Suprapubic skin (tissue), 4 donors: ENCODE measurements at places on chromosomes 7 and 10. TPM values are rescaled to one million over a fixed set of nuclear protein-coding genes. Genes with fewer than 3 reads are reported as not detected.
A peak's percentile ranks its signal among the peaks of the same experiment; 100 is the strongest.

DNA sequence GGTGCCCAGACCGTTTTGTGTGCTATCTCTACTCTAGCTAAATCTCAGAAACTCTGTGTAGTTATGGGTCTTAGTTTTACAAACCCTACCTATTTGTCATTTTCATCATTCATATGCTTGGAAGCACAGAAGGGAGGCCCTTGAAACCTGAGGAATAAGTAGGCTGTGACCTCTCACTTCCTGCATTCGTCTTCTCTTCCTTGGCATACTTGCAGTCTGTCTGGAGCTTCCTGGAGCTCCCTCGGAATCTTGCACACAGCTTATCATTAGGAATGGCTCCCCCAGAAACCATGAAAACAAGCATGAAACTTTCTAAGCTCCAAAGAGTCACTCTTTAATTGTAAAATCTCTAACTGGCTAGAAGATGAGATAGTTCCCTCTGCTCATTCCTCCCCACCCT lies 376.9 kb upstream of the MYO3A start:
- H3K36me3 ChIP-seq, result no peaks in the 10 kb centered on the region
- no peaks in the 10 kb centered on the region for H3K4me1 ChIP-seq
- no peak overlapping the region for H3K27ac ChIP-seq

GRCh38 chr10:102888048-102888447 lies 18.8 kb downstream of the AS3MT start:
- H3K36me3 ChIP-seq, result peaks cover 6% of the 10 kb centered on the region
- no peak overlapping the region for H3K4me3 ChIP-seq
- no peaks in the 10 kb centered on the region for H3K27me3 ChIP-seq
- no peak for DNase-seq
- H3K4me1 ChIP-seq, result no peaks in the 10 kb centered on the region

DNA sequence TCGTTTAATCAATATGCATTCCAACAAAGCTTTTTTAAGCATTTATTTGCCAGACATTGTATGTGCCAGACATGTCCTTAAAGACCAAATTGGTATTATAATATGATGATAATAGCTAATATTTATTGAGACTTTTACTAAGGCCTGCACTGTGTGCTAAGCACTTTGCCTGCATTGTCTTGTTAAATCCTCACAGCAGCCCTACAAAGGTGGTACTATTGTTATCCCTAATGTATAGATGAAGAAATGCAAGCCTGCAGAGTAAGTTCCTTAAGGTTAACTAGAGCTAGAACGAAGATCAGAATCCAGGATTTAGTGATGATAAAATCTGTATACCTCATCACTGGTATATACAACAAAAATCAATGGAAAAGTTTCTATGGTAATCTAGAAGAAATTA lies 5.3 kb upstream of the CAPZA2 start:
- H3K4me3 ChIP-seq, result no peak overlapping the region
- no peaks in the 10 kb centered on the region for H3K36me3 ChIP-seq
- H3K4me1 ChIP-seq, result peaks cover 3% of the 10 kb centered on the region
- no peaks in the 10 kb centered on the region for H3K27me3 ChIP-seq

- H3K36me3 ChIP-seq, result peaks cover 21% of the 10 kb centered on the region
- H3K4me3 ChIP-seq, result no peak overlapping the region
- H3K4me1 ChIP-seq, result peaks cover 3% of the 10 kb centered on the region
- H3K27me3 ChIP-seq, result no peaks in the 10 kb centered on the region
Observed at GRCh38 chr10:11261687-11262493, 244.2 kb downstream of the CELF2 start.

GRCh38 chr10:74585231-74586087 lies 240.9 kb upstream of the KAT6B start:
- H3K4me3 ChIP-seq, result peak overlapping the region; percentile 10
- peaks cover 55% of the 10 kb centered on the region for H3K4me1 ChIP-seq
- H3K27ac ChIP-seq, result peak overlapping the region; percentile 74
- no peak for DNase-seq
- no peaks in the 10 kb centered on the region for H3K36me3 ChIP-seq
- no peaks in the 10 kb centered on the region for H3K27me3 ChIP-seq

The AKR1C2 gene
- total RNA-seq, result 7.2 TPM

DNA sequence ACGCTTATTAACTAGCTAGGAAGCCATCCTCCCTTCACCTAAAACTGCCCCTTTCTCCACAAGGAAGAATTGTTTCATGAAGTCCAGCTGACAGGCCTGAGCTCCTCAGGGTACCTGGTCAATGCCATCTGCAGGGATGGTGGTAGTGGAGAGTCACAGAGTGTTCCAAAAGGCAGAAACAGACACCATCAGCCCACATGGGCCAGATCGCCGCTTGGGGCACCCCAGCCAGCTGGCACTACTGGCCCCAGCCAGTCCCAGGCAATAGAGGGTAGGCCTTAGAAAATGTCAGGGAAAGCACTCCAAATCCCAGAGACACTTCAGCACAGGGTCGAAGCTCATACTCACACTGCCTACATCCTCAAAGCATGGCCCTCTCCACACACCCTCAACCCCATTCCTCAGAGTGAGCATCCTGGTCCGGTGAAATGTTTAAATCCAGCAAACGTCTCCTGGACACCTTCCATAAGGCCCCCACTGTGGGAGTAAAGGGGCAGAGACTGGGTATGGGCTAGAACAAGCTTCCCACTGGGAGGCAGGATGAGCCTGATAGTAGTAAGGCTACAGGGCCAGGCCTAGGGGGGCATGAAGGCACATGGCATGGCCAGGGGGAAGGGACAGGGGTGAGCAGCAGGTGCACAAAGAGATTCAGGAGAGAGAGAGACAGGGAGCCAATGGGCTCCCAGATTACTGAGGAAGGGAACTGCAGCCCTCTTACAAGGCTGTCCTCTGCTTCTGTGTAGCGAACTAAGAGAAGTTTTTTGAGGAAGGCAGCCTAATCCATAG lies 1.9 kb downstream of the LRRC20 start:
- no peak overlapping the region for H3K27ac ChIP-seq
- no peaks in the 10 kb centered on the region for H3K36me3 ChIP-seq
- no peaks in the 10 kb centered on the region for H3K27me3 ChIP-seq
- no peak for DNase-seq

GRCh38 chr10:124616836-124617130 lies 127.4 kb downstream of the FAM53B start:
- H3K4me1 ChIP-seq, result peaks cover 46% of the 10 kb centered on the region
- no peaks in the 10 kb centered on the region for H3K27me3 ChIP-seq
- H3K36me3 ChIP-seq, result peaks cover 33% of the 10 kb centered on the region
- no peak overlapping the region for H3K4me3 ChIP-seq

The TUBB8 gene
- not detected for total RNA-seq

- no peak for DNase-seq
- H3K27ac ChIP-seq, result no peak overlapping the region
- H3K27me3 ChIP-seq, result peaks cover 10% of the 10 kb centered on the region
- H3K4me1 ChIP-seq, result no peaks in the 10 kb centered on the region
- no peaks in the 10 kb centered on the region for H3K36me3 ChIP-seq
- no peak overlapping the region for H3K4me3 ChIP-seq
Observed at GRCh38 chr10:22369434-22370072, 24.3 kb downstream of the SPAG6 start.

GRCh38 chr10:130045801-130046321 lies 64.8 kb downstream of the C10orf143 start:
- H3K27ac ChIP-seq, result no peak overlapping the region
- H3K4me1 ChIP-seq, result no peaks in the 10 kb centered on the region
- H3K36me3 ChIP-seq, result no peaks in the 10 kb centered on the region
- H3K4me3 ChIP-seq, result no peak overlapping the region
- peaks cover 19% of the 10 kb centered on the region for H3K27me3 ChIP-seq
- no peak for DNase-seq

DNA sequence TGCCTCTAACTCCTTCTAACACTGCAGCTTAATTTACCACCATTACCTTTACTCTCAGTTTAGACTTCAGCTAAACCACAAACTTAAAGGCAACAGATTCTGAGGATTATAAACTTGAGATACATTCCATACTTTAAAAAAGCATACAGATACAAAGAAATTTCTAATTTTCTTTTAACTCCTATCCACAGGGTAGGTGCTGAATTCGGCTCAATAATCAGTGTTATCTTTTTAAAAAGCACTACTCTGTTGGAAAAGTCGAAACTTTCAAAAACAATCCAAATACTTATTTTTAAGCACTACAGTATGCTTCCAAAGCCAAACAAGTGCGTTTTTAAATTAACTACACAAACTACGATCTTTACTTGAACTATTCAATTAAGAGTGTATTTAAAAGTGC lies 1.0 kb downstream of the SMNDC1 start:
- H3K4me3 ChIP-seq, result peak overlapping the region; percentile 97
- H3K4me1 ChIP-seq, result peaks cover 49% of the 10 kb centered on the region
- peaks cover 21% of the 10 kb centered on the region for H3K36me3 ChIP-seq
- H3K27ac ChIP-seq, result no peak overlapping the region
- no peak for DNase-seq

GRCh38 chr10:128068398-128069285 lies 57.6 kb downstream of the MKI67 start:
- H3K4me3 ChIP-seq, result no peak overlapping the region
- DNase-seq, result peak; percentile 57

The PNLIPRP1 gene
- not detected for total RNA-seq

- peaks cover 40% of the 10 kb centered on the region for H3K4me1 ChIP-seq
- DNase-seq, result peak; percentile 75
- peak overlapping the region; percentile 90 for H3K27ac ChIP-seq
- no peaks in the 10 kb centered on the region for H3K36me3 ChIP-seq
- H3K4me3 ChIP-seq, result peak overlapping the region; percentile 96
Observed at GRCh38 chr7:23012908-23013714, 819 bp downstream of the HYCC1 start.

DNA sequence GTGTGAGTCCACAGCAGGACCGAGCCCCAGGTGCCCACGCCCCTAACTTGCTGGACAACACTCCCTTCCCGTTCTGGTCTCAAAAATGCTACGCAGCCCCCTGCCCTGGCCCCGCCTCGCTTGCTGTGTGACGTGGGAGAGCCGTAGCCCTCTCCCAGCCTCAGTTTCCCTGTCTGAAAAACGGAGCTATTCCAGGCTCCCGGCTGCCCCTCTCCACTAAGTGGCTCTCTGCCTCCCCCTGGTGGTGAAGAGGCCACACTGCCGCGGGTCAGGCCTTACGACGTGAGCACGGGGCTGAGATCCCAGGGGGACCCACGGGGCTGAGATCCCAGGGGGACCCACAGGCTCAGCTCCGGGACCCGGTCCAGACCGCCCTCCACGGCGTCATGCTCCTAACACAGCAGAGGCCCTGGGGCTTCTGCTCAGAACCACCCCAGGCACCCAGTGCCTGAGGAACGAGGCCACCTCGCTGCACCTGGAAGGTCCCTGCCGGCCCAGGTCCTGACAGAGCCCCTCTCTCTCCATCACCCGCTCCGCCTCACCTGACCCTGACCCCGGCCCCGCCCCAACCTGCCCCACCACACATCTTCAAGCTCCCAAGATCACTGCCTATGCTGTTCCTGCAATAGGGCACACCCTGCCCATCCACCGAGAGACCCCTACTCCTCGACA lies 26.7 kb downstream of the MICALL2 start:
- no peak for DNase-seq
- H3K4me3 ChIP-seq, result no peak overlapping the region
- H3K4me1 ChIP-seq, result peaks cover 14% of the 10 kb centered on the region

DNA sequence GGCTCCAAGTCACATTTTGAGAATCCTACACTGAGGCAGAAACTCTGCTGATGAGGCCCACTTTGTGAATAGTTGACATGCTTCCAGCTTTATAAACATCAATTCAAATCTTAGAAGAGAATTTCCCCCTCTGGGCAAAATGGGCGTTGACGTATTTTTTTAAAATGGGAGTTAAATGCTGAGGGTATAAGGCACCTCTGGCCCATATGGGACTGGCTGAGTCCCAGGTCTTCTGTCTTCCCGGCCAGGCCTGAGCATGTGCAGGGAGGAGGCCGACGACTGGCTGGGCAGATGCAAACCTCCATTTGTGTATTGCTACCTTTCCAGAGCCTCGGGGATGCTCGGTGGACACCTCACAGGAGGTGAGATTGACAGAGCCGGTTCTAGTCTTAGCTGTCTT lies 37.7 kb downstream of the BUB3 start:
- H3K4me1 ChIP-seq, result no peaks in the 10 kb centered on the region
- no peak overlapping the region for H3K4me3 ChIP-seq
- H3K27me3 ChIP-seq, result no peaks in the 10 kb centered on the region
- no peaks in the 10 kb centered on the region for H3K36me3 ChIP-seq
